ENCODE measurements at places on chromosomes 7 and 10.

- DNase-seq, result no peak
Observed at GRCh38 chr10:28127881-28128280, 129.0 kb upstream of the ODAD2 start.

- DNase-seq, result peak; percentile 48
Observed at GRCh38 chr10:102644066-102644645, at the start of gene TRIM8. Gene TRIM8, plus strand, starts transcription at chr10:102644479. Its CDS starts 139 bp downstream, at chr10:102644618.

- DNase-seq, result no peak
Observed at GRCh38 chr10:103021150-103021899, 103.2 kb downstream of the CNNM2 start.

DNA sequence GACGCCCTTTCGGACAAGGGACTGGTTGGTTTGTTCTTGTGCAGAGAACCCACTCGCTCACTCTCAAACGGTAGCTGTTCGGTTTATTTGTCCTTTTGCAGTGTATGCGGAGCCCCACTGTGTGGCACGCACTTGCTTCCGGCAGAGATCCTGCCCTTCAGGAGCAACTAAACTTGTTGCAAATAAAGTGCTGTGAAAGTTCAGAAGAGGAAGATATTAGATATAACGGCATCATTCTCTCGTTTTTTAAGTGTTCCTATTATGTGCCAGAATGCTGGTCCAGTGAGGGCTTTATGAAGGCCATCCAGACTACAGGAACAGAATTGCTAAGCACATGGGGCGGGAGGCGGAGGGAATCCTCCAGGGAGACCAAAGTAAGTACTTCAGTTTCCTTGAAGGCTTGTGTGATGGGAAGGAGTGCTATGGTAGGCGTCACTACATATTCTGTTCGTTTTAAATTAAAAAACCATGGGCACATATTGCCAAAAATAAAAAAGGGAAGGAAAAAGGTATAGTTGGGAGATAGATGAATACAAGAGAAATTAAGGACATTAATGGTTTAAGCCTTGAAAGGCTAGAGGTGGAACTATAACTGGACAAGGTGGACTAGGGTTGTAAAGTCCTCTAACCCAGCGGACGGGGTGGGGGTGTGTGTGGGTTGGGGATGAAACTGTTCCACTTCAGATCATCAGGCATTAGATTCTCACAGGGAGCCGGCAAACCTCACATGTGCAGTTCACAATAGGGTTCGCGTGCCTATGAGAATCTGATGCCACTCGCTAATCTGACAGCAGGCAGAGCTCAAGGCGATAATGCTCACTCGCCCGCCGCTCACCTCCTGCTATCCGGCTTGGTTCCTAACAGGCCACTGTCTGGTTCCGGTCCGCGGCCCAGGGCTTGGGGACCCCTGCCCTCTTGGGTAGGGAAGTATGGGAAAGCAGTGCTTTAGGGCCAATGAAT, 704 bp upstream of the ERLIN1 start:
- DNase-seq, result no peak

DNA sequence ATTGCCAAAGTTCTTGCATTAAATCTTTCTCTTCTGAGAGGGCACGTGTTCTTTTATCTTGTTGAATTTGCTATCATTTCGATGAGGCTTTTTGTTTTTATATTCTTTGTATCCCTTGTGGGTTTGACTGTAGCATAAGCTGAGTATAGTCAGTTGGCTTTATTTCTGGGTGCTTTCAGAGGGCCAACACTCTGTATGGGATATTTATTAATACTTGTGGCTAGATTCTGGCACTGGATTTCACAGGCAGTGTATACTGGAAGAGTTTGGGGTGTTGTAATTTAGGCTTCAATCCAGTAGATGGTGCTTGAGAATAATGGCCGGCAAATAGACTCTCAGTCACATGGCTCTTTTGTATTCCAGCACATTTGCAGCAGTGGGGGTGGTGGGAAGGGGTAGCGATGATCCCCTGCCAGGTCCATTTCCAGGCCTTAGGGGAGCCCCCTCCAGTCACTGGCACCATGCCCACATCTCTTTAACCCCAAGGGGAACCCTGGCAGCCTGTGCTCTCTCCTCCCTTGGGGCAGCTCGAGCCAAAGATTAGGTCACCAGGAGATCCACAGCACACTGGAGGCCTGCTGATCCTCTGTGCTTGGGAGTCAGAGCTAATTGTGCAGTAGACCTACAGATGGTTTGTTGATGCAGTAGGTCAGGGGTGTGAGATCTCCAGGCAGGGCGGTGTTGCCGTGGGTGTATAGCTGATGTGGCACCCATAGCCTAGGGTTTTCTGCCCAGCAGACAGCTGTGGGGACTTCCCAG, 81.8 kb downstream of the PTPN20 start:
- DNase-seq, result peak; percentile 36

- DNase-seq, result peak; percentile 46
Observed at GRCh38 chr10:99775850-99776249, 6.6 kb upstream of the ABCC2 start.

GRCh38 chr10:88875081-88875480, 5.0 kb upstream of the STAMBPL1 start:
- DNase-seq, result no peak

DNA sequence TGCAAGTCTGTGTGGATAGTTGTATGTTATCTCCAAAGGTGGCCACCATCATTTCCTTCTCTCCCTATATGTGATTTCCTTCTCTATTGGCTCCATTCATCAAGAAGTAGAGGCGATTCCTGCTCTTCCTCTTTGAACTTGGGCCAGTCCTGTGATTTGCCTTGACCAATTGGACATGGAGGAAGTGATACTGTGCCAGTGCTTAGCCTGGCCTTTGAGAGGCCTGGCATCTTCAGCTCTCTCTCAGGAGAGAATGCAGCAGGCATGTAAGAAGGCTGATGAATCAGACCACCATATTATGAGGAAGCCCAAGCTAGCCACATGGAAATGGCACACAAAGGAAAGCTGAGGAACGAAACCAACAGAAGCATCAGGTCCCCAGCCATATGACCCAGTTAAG, 195.0 kb upstream of the SVIL start:
- no peak for DNase-seq

- no peak for DNase-seq
Observed at GRCh38 chr7:41933427-41933826, 230.5 kb upstream of the INHBA start.

DNA sequence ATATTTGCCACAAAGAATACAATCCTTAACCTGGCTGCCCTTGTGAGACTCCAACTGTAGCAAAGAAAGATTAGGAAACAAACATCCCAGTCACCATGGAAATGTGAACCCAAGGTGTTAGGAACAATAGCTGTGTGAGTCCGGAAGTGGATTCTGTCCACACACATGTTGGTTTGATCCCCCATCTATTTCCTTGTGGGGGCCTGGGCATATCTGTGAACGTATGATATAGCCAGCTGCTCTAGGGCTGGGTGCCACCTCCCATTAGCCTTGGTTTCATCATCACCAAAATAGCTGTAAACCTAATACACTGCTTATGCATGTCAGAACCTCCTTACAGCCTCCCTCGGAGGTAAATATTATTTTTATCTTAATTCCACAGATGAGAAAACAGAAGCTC, 26.4 kb downstream of the GRK5 start:
- no peak for DNase-seq

- DNase-seq, result peak; percentile 47
Observed at GRCh38 chr10:21993360-21994001, 10.0 kb downstream of the DNAJC1 start.

DNA sequence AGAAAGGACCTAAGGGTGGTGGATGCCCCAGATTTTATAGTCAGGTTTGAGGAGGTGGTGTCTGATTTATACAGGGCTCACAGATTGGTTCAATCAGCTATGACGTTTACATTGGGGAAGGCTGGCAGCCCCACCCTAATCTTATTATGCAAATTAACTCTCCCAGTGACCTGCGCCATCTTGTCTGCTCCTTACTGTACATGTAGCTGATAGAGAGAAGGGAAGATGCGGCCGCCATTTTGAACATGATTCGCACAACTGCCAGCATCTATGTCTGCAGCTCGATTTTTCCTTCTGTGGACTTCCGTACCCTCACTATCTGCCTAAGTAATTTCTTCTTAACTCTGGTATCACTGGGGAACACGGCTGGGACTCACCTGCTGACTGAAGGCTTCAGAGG, 619.0 kb upstream of the DPP6 start:
- DNase-seq, result no peak

- no peak for DNase-seq
Observed at GRCh38 chr10:98135222-98135899, 904 bp downstream of the R3HCC1L start.

GRCh38 chr10:106405141-106405540, 759.4 kb downstream of the SORCS1 start:
- DNase-seq, result no peak

- DNase-seq, result no peak
Observed at GRCh38 chr7:80584778-80585177, 53.7 kb upstream of the CD36 start.

DNA sequence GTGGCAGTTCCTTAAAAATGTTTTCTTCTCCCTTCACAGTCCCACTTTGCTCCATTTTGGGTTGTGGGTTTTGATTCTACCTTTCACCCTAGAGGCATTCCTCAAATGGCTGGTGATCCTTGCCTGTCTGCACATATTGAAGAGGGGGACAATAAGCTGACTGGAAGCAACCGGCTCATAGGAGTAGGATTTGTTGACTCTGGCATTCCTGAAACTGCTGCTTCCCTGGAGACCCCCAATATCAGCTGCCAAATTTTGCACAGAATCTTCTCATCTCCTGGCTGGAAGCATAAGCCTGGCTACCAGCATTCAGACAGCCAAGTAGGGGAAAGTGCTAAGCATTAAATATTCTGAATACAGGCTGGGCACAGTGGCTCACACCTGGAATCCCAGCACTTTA, 53.7 kb downstream of the KIF5B start:
- no peak for DNase-seq

- DNase-seq, result no peak
Observed at GRCh38 chr10:62069452-62070178, 168.1 kb downstream of the ARID5B start.

- DNase-seq, result no peak
Observed at GRCh38 chr7:155188821-155189581, 108.7 kb upstream of the INSIG1 start.

- no peak for DNase-seq
Observed at GRCh38 chr10:4285121-4285520, 500.1 kb upstream of the KLF6 start.

- DNase-seq, result no peak
Observed at GRCh38 chr7:54722026-54722425, 37.0 kb downstream of the SEC61G start.

DNA sequence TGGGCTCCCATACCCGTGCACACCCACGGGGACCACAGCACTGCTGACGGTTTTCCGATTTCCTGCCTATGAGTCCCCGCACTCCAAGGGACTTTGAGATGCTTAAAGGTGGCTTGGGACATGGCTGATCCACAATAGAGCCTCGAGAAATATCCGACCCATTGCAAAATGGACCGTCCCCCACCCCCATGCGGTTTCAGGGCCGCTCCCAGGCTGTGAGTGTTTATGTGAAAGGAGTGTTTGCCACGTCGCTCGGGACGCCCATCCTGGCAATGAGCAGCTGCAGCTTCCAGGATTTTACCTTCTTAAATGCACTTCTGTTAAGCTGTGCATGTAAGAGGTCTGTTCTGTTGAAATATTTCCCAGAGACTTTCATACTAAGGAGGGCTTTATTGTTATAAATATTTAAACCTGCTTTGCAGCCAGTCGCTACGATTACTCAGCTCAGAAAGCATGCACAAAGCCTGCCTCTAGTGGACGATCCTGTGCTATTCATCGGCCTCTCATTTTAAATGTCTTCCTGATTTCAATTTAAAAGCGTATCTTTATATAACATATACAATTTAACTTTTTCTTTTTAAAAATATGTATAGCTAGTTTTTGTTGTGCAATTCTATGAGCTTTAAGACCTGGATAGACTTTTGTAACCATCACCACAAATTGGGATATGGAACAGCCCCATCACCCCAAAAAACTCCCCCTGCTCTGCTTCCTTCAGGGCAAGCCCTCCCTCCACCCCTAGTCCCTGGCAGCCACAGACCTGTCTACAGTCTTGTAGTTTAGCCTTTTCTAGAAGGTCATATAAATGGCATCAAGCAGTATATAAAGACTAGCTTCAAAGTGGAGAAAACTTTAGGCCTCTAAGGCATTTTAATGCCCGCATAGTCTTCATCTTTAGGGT, 418.3 kb downstream of the PAXIP1 start:
- no peak for DNase-seq

- DNase-seq, result no peak
Observed at GRCh38 chr7:42238709-42239366, 1.8 kb upstream of the GLI3 start.

GRCh38 chr10:72588266-72588665, 37.6 kb downstream of the MICU1 start:
- DNase-seq, result no peak

DNA sequence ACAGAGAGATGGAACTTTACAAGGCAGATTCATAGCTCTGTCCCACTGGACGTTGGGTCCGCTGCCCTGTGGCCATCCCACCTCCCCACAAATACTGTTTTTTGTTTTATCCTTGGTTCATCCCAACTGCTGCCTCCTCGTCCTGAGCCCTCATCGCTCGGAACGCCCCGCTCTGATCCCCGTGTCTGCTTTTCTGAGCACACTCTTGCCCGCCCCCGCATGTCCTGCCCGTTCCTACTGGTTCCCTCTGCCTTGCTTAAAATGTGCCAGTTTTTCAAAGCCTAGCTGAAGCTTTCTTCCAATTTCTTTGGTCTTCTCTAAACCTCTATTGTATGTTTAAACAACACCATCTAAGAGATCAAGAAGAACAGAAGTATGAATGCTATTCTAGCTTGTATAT, 19.4 kb downstream of the RNF32 start:
- no peak for DNase-seq

DNA sequence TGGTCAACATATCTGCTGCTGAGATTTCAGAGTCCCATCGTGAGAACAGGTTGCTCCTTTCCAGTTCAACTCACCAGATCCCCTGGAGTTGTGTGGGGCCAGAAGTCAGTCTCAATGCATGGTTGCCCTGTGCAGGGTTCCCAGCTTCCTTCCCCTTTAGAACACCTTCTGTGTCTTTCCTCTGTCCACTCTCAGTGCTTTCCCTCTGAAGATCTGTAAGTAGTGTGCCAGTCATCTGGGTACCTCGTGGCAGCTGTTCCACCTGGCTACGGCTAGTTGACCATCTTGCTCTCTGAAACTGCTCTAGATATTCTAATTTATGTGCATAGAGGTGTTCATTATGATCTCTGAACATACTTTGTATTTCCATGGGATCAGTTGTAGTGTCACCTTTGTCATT, 36.1 kb upstream of the PRSS37 start:
- no peak for DNase-seq

- peak; percentile 15 for DNase-seq
Observed at GRCh38 chr10:132444877-132445351, 47.9 kb downstream of the PWWP2B start.

DNA sequence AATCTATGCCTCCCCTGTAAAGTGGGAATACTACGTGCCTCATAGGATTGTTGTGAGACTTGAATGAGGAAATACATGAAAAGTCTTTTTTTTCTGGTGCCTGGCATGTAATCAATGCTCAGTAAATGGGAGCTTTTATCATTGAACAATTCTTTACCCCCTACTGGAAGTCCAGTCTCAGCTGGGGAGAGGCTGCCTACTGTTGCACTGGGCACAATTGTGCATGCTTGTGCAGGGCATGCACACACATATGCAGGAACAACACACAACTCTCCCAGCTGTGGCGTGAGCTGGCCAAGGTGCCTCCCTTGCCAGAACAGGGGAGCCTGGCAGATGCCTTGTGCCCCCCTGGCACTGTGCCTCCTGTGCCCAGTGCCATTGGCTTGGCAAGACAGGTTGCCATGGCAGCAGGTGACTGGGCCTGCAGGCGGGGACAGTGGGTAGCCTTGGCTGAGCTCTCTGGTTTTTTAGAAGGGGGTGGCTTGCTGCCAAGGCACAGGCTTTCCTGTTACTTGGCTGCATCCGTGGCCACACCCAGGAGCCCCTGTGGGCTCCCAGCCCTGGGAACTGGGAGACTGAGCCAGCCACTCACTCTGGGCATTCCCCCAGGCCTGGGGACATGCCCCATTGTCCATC, 16.1 kb upstream of the PALD1 start:
- no peak for DNase-seq
